B cell (primary cell): ENCODE measurements at places on chromosomes 2 and 18.
A peak's percentile ranks its signal among the peaks of the same experiment; 100 is the strongest.

- no peak for DNase-seq
Measured at GRCh38 chr2:121297217-121297830, 12.3 kb upstream of the TFCP2L1 start.

DNA sequence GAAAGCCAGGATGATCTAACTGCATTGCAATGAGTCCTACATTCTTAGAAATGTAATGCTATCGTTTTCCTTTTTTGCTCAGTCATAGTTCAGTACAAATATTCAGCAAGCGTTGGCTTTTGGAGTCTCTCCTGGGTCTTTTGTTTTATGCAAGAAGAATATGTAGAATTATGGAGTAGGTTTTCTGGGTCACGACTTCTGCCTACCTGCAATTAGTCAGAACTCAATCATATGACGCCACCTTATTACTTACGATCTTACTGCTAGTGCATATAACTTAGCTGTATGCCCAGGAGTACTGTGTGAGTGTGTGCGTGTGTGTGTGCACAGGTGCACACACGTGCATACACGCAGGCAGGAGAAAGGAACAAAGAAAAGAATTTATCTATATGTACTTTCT lies 640.2 kb downstream of the STK39 start:
- no peak for DNase-seq

DNA sequence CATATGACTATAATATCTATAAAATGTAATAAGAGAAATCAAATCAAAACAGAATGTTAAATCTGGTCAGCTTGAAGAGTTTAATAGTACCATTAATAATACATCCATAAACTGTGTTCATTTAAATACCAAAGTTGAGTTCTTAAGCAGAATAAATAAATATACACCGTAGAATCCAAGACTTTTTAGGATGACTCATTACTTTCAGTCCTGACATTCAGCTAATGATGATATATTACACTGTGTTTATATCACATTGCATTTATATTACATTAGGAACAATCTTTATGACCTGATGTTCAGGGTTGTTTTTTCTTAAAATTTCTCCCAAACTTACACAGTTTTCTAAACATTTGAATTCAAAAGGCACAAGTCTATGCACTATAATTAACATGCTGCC lies 331.3 kb downstream of the SS18 start:
- no peak for DNase-seq

GRCh38 chr2:95024960-95025405 lies 525 bp upstream of the MAL start:
- no peak for DNase-seq

DNA sequence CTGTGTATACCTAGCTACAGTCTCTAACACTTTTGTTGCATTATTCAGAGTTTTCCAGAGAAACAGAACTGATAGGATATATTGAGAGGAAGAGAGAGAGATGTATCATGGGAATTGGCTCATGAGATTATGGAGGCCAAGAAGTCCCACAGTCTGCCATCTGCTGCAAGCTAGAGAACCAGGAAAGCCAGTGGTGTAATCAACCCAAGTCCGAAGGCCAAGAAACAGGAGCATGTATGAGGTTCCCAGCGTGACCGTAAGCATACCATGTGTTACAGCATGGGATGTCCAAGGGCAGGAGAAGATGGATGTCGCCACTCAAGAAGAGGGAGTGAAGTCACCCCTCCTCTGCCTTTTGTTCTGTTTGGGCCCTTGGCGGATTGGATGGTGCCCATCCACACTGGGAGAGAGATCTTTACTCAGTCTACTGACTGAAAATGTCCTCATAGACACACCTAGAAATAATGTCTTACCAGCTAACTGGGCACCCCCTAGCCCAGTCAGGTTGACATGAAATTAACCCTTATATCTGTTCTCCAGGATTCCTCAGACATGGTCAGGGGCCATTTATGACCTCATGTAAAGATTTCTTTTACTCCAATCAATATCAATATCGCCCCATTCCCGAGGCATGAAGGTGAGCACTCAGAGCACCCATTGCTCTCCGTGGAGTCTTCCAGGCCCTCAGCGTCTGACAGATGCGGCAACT lies 179.6 kb downstream of the CTIF start:
- DNase-seq: no peak

DNA sequence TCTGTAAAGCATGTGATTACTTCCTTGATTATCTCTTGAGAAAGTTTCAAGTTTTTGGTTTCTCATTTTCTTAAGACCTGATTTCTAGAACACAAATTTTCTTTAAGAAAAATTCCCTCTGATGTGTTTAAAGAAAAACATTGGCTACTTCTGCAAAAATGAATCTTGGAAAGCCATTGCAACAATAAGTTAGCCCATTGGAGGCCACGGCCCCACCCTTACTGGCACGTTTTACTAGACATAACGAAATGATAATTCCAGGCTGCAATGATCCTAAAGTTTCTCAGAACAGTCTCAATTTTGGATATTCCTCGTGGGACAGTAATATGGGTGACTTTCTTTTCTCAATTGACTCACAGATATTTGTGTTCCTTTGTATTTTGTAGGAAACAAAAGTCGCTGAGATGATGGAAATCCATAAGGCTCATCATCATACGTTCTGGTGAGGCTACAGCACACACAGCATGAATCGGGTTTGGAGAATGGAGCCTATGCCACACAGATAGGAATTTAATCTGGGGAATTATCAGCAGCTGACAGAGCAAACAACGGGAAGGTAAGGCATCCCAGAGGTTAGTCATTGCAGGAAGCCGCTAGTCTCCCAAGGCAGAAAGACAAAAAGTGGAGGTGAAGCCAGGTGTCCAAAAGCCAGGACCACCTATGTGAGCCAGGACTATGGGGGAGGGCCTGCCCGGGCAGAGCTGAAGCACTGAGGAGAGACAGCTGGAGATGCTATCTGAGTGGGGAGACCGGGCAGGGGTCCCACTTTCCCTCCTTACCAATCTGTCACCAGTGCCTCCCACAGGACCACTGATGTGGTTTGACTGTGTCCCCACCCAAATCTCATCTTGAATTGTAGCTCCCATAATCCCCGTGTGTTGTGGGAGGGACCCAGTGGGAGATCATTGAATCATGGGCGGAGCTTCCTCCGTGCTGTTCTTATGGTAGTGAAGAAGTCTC lies 35.9 kb downstream of the SOWAHC start:
- no peak for DNase-seq

DNA sequence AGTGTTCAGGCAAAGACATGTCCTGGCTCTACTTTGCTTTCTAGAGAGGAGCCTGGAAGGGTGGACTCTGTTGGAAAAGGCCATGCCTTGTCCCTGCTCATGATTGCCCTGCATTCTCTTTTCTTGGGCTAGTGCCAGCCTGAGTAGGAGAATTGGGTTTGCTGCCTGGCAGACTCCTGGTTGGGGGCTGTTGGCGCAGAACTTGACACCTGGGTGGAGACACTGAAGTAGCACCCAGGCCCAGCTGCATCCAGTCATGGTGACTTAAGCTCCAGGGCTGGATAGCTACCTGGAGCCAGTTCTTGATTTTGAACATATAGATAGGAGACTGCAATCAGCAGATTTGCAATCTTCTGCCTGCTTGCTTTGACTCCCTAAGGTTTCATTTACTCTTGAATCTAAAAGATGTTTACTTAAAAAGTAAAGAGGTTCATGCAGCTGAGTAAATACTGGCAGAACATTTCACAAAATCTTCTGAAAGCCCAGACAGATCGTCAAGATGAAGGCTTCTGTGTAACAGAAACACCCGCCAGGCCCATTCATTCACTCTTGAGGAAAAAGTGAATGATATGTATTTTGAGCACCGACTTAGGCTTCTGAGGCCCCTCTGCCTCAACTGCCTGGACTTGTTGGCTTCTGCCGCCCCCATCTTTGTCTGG lies 38.0 kb upstream of the YWHAQ start:
- DNase-seq: no peak

- peak; percentile 65 for DNase-seq
Measured at GRCh38 chr2:63058144-63058920, 7.7 kb downstream of the OTX1 start.

DNA sequence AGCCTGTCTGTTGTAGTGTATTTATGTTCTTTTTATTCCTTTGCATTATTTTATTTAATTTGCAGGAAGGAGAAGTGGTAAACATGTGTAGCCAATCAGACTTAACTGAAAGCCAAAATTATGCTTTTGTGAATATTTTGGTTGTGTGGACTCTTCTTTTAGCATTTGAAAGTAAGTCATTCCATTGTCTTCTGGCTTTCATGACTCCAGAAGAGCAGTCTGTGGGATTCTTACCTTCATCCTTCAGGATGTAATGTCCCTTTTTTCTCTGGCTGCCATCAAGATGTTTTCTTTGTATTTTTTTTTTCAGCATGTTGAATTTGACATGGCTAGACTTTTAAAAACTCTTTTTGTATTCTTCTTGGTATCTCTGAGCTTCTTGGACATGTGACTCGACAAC lies 895.2 kb upstream of the ZEB2 start:
- DNase-seq: no peak
